ENCODE measurements at places on chromosomes 7 and 10.

DNA sequence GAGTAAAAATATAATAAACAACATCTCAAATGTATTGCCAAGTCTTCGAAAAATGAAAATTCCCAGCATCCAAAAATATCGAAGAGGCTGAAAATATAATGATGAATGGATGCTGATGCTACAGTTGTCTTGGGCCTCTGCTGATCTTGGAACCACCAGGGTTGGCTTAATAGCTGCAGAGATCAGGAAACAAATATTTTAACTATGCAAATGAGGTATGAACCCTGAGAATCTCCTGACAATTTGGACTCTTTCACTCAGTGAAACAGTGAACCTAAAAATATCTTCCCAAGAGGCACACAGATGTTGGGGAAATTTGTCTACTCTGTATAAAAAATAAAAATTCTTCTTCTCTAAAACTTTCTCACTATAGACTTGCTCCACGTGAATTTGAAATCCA lies 97.7 kb upstream of the EGFR start:
- no peak for DNase-seq

DNA sequence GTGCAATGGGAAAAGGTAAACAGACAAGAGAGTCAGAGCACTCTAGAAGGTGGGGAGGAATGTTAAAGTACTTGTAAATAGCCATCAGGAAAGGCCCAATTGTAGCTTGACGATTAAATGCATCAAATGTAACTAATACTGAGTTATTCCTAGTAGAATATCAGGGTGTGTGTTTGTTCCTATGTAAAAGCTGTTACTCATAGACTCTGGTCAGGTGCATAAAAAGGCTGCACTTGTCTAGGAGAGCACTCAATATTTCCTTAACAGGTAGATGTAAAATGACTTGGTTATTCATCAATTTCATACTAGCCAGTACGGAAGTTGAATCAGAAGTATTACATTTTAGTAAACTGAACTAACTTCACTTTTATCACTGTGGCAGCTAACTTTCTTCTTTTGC lies 179.7 kb upstream of the AGR3 start:
- DNase-seq: no peak

DNA sequence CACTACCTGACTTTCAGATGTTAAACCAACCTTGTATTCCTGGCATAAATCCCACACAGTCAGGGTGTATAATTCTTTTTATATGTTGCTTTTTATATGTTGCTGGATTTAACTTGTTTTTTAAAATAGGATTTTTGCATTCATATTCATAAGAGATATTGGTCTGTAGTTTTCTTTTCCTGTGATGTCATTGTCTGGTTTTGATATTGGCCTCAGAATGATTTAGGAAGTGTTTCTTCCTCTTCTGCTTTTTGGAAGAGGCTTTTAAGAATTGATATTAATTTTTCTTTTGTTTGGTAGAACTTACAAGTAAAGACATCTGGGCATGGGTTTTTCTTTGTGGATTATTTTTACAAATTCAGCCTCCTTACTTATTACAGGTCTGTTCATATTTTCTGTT lies 93.1 kb downstream of the CARD11 start:
- DNase-seq: no peak

DNA sequence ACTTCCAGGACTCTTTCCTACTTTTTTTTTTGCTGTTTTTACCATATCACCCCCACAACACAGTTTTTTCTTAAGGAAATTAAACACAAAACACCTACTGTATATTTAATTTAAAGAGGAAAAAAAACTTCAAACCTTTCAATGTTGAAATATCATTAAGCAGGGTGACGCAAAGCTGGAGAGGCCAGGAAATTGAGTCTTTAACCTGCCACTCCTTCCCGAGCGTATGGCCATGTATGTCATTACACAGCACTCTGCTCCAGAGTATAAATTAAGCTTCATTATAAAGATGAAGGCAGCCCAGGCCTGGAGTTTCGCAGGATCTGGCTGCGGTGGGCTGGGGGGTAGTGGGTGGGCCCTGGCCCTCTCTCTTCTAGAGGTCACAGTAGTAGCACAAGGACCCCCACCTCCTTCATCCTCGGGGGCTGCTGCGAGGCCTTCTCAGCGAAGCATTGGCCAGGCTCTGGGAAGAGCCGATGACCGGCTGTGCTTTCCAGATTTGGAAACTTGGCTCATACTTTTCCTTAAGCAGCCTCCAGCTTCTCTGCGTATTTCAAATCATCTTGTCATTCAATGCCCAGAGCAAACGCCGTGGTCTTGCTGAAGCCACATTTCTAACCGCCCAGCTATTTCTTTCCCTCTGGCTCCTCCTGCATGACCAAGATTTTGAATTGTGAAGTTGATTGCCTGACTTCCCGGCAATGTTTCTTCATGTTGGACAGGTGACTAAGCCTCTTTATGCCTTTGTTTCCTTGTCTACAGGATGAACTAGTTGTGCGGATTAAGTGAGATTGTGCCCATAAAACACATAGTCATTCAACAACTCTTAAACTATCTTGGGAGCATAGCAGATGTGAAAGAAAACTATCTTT lies 765.1 kb downstream of the SUGCT start:
- DNase-seq: no peak

DNA sequence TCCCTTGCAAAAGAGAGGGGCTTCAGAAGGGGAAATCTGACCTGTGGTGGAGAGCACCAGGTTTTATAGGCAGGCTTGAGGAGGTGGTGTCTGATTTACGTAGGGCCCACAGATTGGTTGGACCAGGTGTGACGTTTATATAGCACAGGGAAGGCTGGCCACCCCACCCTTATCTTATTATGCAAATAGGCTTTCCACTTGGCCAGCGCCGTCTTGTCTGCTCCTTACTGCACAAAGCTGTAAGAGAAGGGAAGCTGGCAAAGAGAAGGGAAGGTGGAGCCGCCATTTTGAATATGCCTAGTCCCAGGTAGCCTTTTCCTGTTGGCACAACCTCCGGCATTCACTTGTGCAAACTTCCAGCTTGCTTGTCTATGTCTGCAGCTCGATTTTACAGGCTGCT lies 221.4 kb downstream of the GATA3 start:
- no peak for DNase-seq

GRCh38 chr10:11746883-11747539 lies 4.8 kb downstream of the ECHDC3 start:
- DNase-seq: no peak

- DNase-seq: no peak
These were observed 56.4 kb downstream of the PRR15 start for GRCh38 chr7:29619848-29620555.

GRCh38 chr7:1055956-1056784 lies 11.8 kb downstream of the GPR146 start:
- DNase-seq: no peak

- no peak for DNase-seq
These were observed 1.0 kb downstream of the CHST15 start for GRCh38 chr10:124092250-124092859.

- no peak for DNase-seq
These were observed 544.3 kb upstream of the MGMT start for GRCh38 chr10:128922619-128923196.

- DNase-seq: no peak
These were observed 543.1 kb upstream of the MBL2 start for GRCh38 chr10:53315709-53316108.

- DNase-seq: no peak
These were observed 149.5 kb downstream of the RGS10 start for GRCh38 chr10:119393019-119393418.

- DNase-seq: no peak
These were observed 578.7 kb downstream of the GRID1 start for GRCh38 chr10:85787881-85788280.

DNA sequence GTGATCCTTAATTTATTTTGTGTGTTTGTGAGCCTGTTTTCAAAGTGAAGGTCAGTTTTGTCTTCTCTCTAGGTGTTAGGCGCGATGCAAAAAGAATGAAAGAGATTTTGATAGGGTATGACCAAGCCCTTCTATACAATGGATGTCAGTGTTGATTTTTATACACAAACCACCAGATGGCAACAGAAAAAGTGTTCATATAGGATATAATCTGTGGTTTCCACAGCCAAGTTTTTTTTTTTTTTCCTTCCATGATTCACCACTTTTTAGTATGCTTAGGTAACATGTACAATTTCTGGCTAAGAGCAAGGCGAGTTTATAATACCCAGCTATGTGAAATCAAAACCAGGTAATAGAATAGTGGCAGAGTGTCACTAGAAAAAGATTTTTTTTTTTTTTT lies 8.1 kb downstream of the SDK1 start:
- DNase-seq: no peak

DNA sequence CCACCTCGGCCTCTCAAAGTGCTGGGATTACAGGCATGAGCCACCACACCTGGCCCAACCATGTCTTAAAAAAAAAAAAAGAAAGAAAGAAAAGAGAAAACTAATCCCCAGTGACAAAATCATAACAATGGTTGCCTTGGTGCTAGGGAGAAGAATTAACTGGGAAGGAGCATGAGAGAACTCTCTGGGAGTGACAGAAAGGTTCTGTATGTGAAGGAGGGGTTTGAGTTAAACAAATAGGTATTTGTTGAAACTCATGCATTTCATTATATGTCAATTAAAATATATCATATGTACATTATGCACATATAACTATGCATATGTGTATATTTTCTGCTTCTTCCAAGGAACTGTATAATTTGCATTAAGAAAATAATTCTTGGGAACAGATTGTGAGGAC lies 33.3 kb downstream of the INA start:
- no peak for DNase-seq

GRCh38 chr10:4688601-4689000 lies 137.4 kb upstream of the AKR1E2 start:
- DNase-seq: no peak

DNA sequence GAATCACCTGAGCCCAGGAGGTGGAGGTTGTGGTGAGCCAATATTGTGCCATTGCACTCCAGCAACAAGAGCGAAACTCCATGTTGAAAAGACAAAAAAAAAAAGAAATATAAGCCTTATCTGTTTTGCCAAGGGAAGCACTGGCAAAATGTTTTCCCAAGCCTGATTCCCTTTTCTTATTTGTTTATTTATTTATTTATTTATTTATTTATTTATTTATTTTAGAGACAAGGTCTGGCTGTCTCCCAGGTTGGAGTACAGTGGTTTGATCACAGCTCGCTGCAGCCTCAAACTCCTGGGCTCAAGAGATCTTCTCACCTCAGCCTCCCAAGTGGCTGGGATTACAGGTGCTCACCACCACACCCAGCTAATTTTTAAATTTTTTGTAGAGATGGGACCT lies 44.2 kb downstream of the SVOPL start:
- no peak for DNase-seq

- no peak for DNase-seq
These were observed 343.7 kb downstream of the TCERG1L start for GRCh38 chr10:130967784-130968183.

GRCh38 chr10:71980181-71981014 lies 16.2 kb downstream of the CHST3 start:
- DNase-seq: no peak

GRCh38 chr7:14936554-14936953 lies 34.0 kb upstream of the DGKB start:
- DNase-seq: no peak

GRCh38 chr7:98284335-98285036 lies 3.0 kb downstream of the BRI3 start:
- DNase-seq: no peak

GRCh38 chr7:16794986-16795385 lies 9.8 kb downstream of the AGR2 start:
- DNase-seq: no peak

DNA sequence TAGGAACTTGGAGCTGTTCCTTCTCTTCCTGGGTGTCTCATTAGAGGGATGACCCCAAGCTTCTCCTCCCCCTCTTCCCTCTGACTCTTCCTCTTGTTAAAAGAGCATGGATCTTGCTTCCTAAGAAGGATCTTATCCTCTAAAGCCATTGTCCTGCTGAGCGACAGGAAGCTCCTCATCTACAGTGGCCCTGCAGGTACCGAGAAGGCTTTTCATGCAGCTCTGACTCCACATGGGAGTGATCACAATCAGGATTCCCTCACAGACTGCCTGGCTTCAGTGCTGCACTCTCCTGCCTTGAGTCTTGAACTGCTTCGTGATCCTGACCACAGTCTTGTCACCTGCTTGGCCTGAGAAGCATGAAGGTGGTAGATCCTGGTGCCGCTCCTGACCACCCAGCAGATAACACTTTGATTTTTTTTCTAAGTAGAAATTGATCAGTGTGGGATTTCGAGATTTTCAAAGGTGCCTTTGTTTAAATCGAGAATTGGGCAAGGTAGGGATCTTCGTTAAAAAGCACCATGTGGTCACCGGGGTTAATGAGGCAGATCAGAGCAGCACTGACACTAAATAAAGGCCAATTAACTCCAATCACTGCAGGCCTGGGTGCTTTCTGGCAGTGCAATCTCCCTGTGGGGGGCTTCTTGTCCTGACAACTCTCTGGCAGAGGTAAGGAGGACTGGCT lies 376.4 kb downstream of the NRG3 start:
- no peak for DNase-seq

GRCh38 chr7:150515248-150516147 lies 826 bp downstream of the GIMAP7 start:
- no peak for DNase-seq

DNA sequence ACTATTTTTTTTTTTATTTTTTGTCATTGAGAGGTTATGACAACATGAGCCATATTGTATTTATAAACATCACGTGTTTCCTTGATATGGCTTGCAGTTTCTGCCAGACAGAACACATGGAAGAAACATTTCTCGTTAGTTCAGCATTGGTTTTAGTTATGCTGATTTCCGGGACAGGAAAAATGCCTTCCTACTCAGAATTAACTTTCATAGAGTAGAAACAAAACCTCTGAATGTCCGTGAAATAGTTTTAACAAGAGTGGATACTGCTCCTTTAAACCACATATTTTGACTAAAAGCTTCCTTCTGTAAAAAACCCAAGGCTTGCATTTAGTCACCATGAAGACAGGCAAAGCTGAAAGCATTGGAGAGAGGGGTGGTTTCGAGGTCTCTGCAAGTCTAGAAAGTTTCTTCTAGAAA lies 240.4 kb downstream of the KIAA1217 start:
- no peak for DNase-seq

DNA sequence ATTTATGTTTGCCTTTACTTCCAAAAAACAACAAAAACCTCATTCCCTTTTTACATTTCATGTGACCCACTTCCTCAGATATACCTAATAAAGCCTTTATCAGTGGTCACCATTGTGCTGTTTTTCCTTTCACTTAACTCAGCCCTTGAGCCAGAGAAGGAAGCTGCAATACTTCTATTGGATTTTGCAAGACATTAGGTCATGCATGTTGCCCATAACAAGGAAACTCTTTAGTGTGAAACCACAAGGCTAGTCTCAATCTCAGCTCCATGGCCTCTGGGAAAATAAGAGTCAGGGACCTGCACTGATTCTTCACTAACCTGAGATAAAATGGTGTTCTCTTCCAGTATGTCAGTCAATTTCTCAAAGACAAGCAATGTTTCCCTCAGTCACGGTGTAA lies 27.8 kb downstream of the STEAP4 start:
- DNase-seq: no peak

- no peak for DNase-seq
These were observed 195.0 kb downstream of the RELN start for GRCh38 chr7:103794424-103794823.

DNA sequence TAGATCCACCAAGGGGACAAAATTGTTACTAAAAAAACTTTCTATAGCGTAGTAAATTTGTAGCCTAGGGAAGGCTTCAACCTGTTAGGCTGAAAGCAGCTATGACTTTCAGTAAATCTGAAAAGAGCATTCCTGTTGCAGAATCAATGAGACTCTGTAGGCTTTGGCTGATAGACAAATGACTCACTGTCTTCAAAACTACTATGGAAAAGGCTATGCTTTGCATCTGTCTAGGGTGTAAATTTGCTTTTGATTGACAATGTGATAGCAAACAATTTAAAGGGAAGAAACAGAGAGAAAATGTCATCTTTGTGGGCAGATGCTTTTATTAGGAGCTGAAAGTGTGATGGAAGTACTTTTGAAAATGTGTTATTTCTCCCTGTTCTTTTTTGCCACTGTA lies 60.6 kb downstream of the ARL5B start:
- DNase-seq: no peak

- DNase-seq: no peak
These were observed 1.2 kb downstream of the AGFG2 start for GRCh38 chr7:100540073-100540723.

All from NCI-H1436 treated with DMSO at 0.1 percent for 48 hours (cell line).